ENCODE measurements at places on chromosomes 6 and 20.

- no peak for DNase-seq
These were observed 613.9 kb upstream of the ARID1B start for GRCh38 chr6:156163311-156163710.

DNA sequence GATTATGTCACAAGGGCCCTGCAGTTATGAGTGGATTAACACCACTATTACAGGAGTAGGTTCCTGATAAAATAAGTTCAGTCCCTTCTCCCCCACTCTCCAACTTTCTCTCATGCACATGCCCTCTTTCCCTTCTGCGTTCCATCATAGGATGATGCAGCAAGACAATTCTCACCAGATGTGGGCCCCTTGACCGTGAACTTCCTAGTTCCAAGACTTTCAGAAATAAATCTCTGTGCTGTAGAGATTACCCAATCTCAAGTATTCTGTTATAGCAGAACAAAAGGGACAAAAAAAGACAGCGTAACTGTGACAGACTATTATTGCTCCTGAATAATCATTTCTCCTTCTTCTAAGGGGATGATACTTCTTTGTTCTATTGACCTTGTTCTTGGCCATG, 33.8 kb upstream of the TMEM244 start:
- DNase-seq, result no peak

- no peak for DNase-seq
These were observed 16.4 kb downstream of the ABT1 start for GRCh38 chr6:26613201-26613600.

- no peak for DNase-seq
These were observed 76.0 kb downstream of the AIG1 start for GRCh38 chr6:143136647-143137046.

GRCh38 chr6:18260448-18261106, 3.8 kb downstream of the DEK start:
- DNase-seq, result no peak

- DNase-seq, result no peak
These were observed 82.6 kb upstream of the CNKSR3 start for GRCh38 chr6:154593122-154593521.

DNA sequence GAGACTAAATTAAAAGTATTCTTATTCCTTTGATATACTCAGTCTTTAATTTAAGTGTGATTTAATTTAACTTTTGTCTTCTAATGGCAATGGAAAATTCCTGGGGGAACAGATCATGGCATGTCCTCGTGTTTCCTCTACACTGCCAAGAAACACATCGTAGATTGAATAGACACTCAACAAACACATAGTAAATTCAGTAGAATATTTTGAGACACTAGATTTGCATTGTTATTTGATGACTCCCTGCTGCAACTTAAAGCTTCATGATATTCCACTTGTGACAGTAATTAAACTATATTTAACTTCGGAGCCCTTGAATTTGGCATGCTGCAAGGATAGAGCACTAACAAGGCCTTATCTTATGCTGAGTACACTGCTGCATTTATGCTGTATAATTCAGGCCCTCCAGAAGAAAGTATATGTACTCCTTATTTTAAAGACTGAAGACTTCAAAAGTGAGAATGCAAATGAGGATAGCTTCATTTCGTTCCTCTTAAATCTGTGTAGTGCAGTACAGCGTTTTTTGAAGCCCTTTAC, 84.3 kb downstream of the GRM1 start:
- DNase-seq, result no peak

Measured in T-helper 2 cell treated with Interferon-gamma antibody and Interleukin-4, amounts not matched to agents 5 μg/mL and 100 μg/mL, for 36 hours (primary cell).